Kasumi-1 (cell line): ENCODE measurements at places on chromosomes 13 and 19.

DNA sequence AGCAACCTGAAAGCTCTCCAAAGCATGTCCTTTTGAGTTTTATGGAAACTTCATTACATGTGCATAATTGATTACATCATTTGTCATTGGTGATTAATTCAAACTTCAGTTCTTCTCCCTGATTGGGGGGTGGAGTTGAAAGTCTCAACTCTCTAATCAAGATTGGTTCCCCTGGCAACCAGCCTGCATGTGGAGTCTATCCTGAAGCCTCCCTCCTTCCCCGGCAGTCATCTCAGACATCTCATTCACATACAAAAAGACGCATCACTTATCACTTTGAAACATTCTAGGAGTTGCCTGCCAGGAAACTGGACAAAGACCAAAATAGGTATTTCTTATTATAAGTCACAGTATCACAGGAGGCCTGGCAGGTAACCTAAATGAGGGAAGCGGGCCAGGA lies 50.5 kb downstream of the TEX26 start:
- DNase-seq = no peak

DNA sequence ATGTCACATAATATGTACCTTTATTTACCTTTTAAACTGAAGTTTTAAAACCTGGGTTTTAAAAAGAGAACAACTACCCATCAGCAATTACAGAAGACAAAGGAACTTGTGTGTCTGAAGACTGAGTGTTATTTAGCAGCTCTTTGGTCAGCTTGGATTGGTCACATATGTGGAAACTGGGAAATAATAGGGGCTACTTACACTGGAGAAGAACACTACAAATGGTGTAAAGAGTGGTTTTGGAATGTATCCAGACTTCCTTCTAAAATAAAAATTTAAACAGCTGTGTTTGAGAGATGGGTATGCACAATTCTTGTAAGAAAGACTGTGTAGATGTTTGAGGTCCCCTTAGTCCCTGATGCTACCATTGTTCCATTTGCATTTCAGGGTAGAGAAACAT lies 13.3 kb downstream of the TNFRSF19 start:
- no peak for DNase-seq

DNA sequence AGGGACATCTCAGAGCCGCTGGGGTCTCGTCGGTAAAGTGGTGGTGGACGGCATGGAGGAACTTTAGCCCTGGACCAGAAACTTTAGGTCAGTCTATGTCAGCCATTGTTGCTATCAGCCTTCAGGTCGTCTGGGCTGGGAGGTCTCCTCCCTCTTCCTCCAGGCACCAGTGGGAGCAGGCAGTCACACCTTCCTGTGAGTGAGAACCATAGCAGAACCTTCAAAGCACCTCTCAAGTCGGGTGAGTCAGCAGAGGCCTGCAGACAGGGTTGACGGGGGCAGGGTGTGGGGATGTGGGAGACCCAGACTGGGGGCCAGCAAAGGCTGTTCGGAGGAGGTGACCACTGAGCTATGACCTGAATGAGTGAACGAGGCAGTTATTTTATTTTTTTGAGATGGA lies 15.4 kb upstream of the SBNO2 start:
- no peak for DNase-seq

DNA sequence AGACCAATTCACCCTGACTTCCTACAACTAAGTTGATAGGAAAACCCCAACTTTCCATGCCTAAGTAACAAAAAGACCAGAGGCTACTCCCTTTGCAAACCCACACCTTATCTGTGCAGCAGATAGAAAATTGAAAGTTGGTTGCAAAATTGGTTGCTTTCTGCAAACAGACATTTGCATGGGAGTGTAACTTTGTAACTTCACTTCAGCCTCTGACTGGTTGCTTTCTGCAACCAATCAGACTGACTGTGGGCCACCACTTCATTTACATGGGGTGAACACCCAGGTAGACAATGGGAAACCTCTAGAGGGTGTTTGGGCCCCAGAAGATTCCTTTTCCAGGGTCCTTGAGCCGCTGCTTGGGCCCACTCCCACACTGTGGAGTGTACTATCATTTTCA lies 9.8 kb downstream of the TEX30 start:
- no peak for DNase-seq

DNA sequence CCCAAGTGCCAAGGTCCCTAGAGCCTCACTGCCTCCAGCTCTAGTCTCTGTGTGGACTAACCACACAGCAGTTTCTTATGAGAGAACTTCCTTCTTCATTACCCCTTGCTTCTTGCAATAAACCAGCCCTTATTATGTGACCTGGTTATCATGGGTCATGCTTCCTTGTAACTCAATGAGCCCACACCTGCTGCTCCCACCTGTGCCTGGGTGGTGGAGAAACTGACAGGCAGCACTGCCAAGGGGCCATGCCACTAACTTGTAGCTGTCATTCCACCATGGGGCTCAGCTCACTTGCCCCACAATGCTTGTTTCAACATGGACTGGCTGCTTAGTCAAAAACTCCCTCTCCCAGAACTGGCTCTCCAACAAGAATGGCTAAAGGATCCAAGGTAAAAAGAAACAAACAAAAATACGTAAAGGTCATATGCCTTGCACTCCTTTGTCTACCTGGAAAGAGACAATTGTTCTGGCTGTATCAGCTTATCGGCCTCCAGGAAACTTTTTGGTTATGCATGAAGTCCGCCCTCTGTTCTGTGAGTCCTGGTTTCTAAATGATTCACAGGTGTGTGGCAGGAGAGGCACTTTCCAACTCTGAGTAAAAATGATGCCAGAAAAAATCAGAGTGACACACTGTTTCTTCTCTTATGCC lies 446.4 kb downstream of the COG6 start:
- DNase-seq = no peak

DNA sequence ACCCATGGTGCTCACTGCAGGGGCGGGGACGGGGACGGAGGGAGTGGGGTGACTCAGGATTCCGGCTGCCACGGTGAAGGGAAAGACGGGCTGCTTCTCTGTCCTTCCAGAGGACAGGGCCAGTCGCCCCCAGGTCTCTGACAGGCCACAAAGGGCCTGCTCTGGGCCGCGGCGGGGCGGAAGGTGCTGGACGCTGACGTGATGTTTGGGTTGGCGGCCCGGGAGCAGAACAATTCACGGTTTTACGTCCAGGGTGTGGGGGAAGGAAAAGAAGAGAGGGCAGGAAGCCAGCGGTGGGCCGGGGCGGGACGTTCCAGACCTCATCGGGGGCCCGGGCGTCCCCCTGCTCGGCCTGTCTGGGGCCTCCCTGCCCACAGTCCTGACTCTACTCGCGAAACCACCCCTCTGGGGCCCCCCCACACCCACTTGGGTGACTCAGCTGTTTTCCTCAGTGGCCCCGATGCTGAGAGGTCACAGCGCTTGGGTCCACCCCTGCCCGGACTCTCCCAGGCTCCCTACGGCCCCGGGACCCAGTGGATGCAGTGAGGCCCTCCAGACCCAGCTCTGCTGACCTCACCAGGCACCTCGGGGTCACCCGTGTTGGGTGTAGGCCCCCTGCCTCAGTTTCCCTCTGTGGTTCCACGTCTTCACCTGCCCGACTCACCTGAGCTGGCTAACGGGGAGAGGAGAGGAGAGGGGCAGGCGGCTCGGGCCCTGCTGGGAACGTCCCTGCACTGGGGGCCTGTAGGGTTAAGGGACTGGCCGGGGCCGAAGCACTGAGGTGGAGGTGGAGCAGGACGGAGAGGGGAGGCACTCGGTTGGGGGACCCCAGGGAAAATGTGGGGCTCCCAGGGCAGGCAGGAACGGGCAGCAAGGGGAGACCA lies 29.2 kb downstream of the PIP5K1C start:
- DNase-seq = peak; percentile 15

DNA sequence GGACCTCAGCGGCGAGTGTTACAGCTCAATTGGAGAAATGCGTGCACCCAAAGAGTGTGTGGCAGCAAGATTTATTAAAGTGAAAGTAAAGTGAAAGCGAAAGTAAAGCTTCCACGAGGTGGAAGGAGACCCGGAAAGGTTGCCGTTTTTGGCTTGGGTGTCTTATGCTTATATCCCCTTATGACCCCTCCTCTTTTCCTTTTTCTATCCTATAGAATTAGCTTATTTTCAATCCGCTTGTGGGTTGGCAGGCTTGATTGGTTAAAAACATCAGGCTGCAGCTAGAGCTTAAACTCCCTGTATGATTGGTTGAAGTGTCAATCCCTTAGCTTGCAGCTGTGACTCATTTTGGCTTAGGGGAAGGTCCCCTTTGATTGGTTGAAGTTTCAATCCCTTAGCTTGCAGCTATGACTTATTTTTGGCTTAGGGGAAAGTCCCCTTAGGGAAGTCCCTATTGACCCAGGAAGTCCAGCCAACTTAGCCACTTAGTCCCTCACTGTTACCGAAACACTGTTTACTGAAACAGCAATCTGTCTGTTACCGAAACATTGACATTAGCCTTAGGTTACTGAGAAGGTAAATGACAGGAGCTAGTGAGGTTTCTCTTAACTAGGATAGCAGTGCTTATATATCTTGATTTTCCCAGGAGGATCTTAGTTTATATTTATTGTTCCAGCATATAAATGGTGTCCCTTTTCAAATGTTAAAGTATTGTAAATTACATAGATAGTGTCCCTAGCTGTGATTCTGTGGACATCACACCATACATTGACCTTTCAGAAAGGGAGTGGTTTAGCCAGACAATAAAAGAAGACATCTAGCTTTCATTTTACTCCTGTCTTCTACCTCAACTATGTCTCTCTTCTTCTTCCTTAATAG lies 575.8 kb downstream of the DACH1 start:
- DNase-seq = peak; percentile 44

DNA sequence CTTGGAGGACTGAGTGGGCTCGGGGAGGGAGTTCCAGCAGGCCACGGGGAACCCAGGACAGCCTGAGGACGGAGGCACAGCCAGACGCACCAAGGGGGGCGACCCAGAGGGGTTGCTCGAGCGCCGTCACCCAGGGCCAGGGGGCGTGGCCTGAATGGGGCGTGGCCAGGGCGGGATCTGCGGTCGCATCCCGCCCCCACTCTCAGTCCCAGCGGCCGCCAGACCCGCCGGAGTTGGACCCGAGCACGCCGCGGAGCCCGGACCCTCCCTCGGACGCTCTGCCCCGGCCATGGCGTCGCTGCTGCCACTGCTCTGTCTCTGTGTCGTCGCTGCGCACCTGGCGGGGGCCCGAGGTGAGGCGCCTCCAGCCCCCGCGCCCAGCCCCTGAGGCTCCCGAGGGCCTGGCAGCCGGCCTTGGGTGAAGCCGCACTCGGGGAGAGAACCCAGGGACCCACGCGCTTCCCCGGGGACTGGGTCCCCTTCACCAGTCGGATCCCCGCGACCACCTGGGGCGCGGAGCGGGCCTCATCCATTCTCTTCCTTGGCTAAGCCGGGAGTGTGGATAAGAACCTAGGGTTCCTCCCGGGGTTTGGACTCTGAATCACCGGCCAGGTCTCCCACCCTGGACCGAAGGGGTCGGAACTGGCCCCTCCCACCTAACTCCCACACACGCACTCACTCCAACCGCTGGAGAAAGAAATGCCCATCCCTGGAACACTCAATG lies at the start of gene CILP2:
Gene CILP2 (plus strand): TSS at position 205 of the 724 bp plus-strand sequence. CDS start 85 bp downstream, at position 290.
- no peak for DNase-seq

GRCh38 chr13:102584434-102584833 lies 12.4 kb upstream of the TPP2 start:
- peak; percentile 96 for DNase-seq

DNA sequence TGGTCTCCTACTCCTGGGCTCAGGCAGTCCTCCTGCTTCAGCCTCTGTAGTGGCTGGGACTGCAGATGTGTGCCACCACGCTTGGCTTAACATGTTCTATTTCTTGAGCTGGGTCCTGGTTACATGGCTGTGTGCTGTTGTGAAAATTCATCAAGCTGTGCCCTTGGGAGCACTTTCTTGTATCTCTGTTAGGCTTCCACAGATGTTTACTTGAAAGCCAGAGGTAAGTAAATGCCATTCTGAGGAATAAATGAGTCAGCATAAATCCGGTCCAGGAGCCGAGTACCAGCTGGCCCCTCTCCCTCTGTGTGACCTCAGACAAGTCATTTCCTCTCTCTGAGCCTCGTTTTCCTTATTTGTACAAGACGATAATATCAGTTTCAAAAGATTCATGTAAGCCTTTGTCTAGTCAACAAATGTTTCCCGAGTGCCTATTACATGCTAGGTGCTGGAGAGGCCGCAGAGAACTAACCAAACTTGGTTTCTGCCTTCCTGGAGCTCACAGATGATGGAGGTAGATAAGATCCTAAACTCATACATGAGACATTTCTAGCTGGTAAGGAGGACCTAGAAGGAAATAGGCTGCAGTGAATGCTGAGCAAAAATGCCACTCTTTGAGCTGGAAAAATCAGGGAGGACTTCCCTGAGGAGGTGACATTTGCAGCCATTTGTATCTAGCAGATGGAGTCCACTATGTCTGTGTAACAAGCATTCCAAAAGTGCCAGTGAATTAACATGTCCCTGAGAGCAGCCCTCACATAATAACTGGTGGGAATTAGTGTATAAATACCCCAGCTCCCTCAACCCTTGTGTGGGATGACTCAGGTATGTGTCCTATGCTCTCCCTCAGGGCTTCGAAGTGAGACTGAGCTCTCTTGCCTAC lies 2.7 kb upstream of the RASAL3 start:
- DNase-seq = peak; percentile 66

DNA sequence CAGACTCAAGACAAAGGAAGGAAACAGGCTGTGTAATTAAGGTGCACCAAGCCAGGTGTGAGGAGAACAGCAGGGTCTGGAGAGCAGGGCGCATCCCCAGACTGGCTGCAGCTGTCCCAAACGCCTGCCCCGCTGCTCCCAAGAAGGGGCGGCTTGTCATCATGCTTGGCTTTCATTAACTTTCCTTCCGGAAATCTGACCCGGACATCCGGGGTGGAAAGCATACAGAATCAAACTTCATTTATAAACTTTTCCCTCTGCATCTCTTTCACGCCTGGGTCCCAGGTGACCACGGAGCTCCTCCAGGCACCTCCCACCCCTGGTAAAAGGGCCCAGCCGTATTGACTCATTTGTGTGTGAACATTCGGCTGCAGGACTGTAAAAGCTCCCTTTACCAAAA lies 31.7 kb downstream of the TSHZ3 start:
- no peak for DNase-seq

GRCh38 chr13:110387451-110388107 lies 80.5 kb downstream of the COL4A2 start:
- DNase-seq = peak; percentile 35

GRCh38 chr13:75790198-75790970 lies 154.3 kb downstream of the LMO7 start:
- no peak for DNase-seq

DNA sequence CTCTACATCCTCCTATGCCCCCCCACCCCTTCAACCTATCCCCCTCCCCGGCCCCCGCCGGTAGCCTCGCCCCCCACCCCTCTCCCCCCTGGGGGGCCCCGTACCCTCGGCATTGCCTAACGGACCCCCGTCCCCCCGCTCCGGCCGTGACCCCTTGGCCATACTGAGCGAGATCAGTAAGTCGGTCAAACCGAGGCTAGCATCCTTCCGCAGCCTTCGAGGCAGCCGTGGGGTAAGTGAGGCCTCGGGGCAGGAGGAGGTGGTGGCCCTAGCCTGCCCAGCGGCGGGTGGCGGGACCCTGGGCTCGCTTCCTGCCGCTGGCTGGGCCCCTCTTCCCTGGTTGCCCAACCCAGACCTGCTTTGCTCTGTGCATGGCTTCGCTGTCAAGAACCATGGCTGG lies 6.5 kb downstream of the TRIP10 start:
- DNase-seq = no peak

DNA sequence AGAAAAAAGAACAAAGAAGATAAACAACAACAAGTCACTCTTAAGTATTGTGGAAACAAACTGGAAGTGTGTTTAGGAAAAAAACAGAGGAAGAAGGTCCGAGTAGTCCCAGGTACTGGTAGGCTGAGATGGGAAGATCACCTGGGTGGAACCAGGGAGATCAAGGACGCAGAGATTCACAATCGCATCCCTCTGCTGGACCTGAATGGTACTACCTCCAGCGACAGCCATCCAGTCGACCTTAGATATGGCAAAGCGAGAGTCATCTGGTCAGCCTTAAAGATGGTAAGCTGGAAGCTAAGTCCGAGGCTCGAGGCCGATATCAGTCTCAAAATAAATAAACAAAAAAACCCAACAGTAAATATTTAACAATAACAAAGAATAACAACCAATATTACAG lies 44.9 kb upstream of the ZNF91 start:
- no peak for DNase-seq
